ENCODE measurements at places on chromosomes 2 and 18. TPM values are rescaled to one million over a fixed set of nuclear protein-coding genes. Genes with fewer than 3 reads are reported as not detected.

The ITGB6 gene
- total RNA-seq, result not detected

The SMC6 gene
- total RNA-seq, result 18.1 TPM

The PSMA8 gene
- total RNA-seq, result not detected

The SERPINB11 gene
- total RNA-seq, result not detected
